ENCODE measurements at places on chromosomes 3 and 15. TPM values are rescaled to one million over a fixed set of nuclear protein-coding genes. Genes with fewer than 3 reads are reported as not detected.

GRCh38 chr3:188171682-188172467 is 17.9 kb downstream of the LPP start:
- no peak for DNase-seq

- no peak for DNase-seq
Observed at GRCh38 chr3:39062180-39062579, 10.4 kb downstream of the WDR48 start.

GRCh38 chr3:88219138-88219792 is 69.5 kb downstream of the C3orf38 start:
- no peak for DNase-seq

DNA sequence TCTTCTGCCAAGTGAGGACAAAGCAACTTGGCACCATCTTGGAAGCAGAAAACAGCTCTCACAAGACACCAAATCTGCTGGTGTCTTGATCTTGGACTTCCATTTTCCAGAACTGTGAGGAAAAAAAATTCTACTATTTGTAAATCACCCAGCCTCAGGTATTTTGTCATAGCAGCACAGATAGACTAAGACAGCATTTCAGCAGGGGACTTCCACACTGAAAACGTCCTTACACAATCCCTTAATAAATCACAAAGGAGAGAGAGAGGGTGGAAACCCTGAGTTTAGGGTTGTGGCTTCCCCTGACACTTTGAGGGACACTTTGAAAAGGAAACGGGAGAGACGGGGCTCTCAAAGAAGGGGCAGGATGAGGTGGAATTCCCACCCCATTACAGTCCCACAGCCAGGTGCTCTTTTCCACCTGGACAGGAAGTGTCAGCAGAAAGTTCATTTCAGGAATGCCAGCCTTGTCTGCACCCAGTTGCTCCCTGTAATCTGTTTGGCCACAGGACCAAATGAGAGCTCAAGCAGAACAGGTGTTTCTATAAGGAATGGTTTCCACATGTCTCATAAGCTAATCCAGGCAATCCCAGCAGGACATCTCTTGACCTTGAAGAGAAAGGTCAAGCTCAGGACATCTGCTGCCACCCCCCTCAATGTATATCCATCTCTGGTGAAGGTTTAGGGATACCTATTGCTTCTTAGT is 51.3 kb downstream of the MYLK start:
- DNase-seq, result no peak

GRCh38 chr15:83491486-83491885 is 44.3 kb downstream of the SH3GL3 start:
- DNase-seq, result no peak

DNA sequence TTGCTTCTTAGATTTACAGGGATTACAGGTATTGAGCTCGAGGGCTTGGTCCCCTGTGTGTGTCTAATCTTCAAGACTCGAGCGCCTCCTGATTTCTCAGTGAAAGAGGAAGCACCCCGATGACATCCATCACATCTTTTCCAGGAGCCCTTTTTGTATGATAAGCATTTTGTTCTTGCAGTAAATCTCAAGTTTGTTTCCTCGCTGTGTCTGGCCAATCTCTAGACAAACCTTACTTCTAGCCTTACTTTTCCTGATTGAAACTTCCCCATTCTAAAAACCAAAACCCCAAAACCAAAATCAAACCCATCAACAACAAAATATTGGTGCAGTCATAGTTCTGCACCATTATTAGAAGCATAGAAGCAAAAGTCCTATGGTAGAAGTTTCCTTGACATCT is 286.0 kb downstream of the NFKBIZ start:
- no peak for DNase-seq

- no peak for DNase-seq
Observed at GRCh38 chr3:12653747-12654146, 10.2 kb downstream of the RAF1 start.

- no peak for DNase-seq
Observed at GRCh38 chr3:171072432-171072831, 45.9 kb upstream of the SLC2A2 start.

- DNase-seq, result no peak
Observed at GRCh38 chr3:143192193-143192592, 72.6 kb downstream of the CHST2 start.

GRCh38 chr3:9695746-9696145 is 7.9 kb upstream of the CPNE9 start:
- no peak for DNase-seq

DNA sequence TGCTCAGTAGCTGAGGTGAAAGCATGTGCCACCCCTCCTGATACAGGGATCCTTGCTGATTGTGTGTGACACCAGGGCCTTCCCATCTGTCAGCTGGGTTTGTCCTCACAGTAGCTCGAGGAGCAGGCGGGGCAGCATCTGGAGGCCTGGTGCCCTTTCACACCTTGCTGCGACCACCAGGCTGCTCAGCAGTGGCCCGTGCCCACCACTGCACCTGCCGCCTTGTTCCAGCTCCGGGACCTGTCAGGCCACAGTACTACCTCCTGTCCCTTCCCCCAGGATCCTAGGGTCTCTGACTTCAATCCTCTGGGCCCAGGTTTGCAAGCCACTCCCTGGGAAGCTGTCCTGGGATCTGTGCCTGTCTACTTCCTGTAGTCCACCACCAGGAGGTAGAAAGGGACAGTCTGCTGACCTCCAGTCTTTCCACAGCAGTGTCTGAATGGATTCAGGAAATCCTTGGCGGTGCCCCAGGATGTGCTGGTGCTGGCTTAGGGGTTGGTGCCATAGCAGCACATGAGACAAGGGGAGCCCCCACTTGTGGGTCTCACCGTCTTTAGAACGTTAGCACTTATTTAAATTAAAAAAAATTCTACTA is 27.5 kb downstream of the APBA2 start:
- no peak for DNase-seq

GRCh38 chr15:90489514-90489913 is 40.2 kb upstream of the CRTC3 start:
- no peak for DNase-seq

DNA sequence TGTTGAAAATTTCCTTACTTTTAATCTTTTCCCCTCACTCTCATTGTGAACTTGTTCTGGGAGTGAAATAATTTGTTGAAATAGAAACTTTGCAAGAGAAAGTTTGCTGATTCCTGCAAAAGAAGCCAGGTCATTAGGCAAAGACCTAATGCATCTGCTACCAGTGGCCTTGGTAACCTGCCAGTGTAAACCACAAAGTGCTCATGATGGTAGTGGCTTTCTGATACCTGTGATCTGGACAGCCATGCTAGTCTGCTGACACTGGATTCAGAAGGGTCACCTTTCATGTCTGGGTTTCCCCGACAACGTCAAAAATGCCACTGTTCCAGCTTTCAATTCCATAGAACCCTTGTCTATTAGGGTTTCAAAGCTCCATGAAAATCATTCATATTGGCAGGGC is 123.7 kb upstream of the MCTP2 start:
- no peak for DNase-seq

GRCh38 chr15:90082140-90082715 is 20.0 kb downstream of the IDH2 start:
- DNase-seq, result no peak

DNA sequence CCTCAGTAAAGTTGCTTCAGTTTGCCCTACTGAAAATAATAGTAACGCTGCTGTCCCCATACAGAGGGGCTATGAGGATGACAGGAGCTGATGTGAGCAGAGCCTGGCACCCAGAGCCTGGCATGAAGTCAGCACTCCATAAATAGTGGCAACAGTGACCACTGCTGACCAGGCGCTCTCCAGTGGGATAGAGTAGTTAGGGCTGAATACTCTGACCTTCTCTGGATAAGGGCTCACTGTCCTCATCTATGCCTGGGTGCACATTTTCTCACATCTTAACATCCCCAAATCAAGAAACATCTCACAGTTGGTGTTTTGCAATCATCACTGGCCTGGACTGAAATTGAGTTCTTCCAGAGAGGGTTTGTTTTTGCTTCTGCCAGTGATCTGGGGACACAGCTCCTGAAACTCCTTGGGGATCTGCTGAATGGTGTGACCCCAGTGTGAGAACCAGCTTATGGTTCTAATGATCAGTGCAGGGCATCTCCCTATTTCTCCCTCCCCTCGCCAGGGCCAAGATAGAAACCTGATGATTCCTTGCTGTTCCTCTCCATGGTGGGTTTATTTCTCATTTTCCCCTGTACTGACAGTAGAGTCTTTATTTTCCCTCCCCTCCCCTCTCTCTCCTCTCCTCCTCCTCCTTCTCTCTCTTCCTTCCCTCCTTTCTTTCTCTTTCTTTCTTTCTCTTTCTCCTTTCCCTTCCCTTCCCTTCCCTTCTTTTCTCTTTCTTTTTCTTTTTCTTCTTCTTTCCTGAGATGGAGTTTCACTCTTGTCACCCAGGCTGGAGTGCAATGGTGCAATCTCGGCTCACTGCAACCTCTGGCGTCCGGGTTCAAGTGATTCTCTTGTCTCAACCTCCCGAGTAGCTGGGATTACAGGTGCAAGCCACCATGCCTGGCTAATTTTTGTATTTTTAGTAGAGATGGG is 3.5 kb upstream of the PCSK6 start:
- no peak for DNase-seq

DNA sequence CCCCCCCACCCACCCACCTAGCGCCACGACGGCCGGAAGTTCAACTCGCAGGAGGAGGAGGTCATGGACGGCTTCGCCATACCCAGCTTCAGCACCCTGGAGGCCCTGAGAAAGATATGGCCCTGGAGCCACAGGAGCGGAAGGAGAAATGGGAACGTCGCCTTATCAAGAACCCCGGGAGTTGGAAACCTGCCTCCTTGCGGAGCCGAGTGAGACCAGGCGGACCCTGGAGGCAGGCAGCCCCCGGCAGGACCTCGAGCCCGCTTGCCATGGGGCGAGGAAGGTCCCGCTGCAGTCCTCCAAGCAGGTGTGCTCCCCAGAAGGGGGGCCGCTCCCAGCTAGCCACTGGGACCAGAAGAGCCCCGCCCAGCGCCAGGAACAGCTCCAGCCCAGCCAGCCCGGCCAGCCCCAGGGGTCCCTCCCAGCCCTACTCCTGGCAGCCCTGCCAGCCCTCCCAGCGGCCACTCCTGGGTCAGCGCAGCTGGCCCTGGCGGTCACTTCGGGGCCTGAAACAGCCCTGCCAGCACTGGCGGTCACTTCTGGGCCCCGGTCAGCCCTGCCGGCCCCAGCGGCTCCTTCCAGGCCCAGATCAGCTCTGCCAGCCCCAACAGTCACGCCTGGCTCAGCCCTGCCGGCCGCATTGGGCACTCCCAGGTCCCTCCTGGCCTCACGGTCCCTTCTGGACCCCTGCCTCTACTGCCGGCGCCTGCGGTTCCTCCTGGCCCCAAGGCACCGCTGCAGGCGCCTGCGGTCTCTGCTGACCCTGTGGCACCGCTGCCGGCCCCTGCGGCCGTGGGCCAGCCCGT is 10.3 kb upstream of the ROPN1B start:
- no peak for DNase-seq

DNA sequence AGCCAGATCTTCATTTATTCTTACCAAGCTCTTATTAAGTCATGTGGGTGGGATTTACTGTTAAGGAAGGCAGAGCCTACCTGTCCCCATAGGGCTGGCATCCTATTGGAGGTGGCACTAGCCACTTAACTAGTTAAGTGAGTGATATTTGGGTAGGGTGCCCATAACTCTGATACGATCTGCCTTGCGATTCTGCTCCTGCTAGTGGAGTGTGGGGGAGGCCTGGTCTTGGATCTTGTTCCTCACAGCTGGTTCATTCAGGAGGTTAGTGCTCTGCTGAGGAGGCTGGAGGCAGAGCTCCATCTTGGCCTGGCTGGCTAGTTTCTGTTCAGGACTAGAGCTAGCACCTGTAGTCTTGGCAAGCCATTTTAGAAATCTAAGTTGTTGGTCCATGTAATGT is 9.3 kb downstream of the BAHD1 start:
- no peak for DNase-seq

OIP5 gene
- not detected for total RNA-seq

AHSG gene
- total RNA-seq, result not detected

FEM1B gene
- 56.2 TPM for total RNA-seq

COL8A1 gene
- 253 TPM for total RNA-seq

MCTP2 gene
- total RNA-seq, result 16.6 TPM

GABRB3 gene
- total RNA-seq, result 2.0 TPM

FES gene
- 86.3 TPM for total RNA-seq

SLC2A2 gene
- not detected for total RNA-seq

ZBTB47 gene
- 108 TPM for total RNA-seq

DUSP7 gene
- total RNA-seq, result 41.1 TPM

CRTAP gene
- 419 TPM for total RNA-seq

ST8SIA2 gene
- total RNA-seq, result not detected

EPHA3 gene
- total RNA-seq, result 10.2 TPM
